ENCODE measurements at places on chromosomes 12 and 14.

DNA sequence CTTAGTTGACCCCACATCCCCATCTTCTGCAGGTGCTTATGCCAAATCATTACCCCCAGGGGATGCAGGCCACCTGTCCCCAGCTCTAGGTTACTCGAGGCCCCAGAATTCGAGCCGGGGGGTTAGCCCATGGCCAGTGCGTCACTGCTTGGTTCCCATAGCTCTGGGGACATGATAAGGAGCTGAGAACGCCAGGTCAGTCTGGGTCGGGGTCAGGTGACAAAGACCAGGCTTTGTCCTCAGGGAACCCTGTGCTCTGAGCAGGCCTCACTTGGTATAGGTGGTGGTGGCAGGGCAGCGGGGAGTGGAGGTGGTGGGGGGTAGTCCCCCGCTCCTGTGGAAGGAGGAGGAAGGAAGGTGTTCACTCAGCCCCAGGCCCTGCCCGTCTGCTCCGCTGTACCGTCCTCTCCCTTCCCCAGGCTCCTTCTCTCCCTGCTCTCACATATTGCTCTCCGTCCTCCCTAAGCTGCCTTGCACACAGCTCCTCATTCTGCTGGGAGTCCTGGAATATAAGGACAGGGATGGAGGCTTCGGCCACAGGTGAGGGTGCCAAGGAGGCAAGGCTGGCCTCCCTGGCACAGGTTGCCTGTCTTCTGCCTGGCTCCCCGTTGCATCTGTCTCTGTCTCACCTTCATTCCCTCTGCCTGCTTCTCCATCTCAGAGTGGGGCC is 2.0 kb upstream of the MYH6 start:
- no peak for DNase-seq

DNA sequence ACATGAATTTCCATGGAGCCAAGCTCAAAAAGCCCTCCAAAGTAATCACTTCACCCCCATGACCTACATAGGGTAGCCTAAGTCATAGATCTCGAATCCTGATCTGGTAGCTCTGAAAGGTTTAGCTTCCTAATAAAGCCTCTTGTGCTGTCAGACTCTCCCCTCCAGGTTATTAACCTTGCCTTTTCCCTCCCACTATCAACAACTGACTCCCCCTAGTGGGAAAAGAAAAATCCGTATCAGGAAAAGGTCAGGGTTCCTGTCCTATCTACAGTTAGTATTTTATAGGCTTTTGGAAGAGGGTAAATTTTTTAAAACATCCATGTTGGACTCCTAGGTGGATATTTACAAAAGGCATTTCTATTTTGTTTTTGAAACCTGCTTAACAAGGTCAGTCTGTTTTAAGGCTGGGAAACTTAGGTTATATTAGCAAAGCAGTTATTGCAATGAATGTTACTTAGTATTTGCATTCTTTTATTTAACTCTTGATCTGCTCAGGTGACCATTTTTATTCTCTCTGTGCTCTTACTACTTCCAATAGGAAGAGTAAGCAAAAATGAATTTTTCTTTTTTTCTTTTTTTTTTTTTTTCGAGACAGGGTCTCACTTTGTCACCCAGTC is 8.0 kb downstream of the YY1 start:
- DNase-seq, result no peak

GRCh38 chr14:35406506-35407305 is 2.2 kb upstream of the NFKBIA start:
- no peak for DNase-seq

DNA sequence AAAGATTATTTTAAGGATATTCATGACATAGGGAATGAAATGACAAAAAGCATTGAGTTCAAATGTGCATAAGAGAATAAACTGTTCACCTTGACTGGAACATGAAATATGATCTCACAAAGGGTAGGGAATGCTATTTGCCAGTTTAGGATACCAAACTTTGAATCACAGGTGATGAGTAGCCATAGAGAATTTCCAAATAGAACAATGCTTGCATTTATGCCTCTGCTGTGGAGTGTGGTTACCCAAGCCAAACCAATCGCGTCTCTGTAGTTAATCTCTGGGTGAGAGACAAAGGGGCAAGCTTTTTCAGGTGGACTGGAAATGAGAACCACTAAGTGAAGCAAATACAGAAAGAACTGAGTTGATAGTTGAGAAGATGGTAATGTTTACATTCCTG is 371.1 kb upstream of the RPL10L start:
- no peak for DNase-seq

DNA sequence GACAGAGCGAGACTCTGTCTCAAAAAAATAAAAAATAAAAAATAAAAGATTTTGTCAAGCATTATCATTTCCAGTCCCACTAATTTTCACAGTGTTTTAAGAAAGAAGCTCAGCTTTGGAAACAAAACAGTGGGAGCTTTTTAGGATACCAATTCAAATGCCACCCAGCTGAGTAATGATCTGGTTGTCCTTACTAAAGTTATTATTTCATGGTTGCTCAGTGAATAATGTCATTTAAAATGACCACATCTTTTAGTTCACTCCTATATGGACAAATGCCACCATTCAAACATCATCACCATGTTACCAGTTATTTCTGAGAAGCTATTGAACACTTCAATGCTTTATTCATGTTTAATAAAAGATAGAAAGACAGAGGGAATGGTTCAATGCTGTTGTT is 365.0 kb downstream of the CCER1 start:
- no peak for DNase-seq

DNA sequence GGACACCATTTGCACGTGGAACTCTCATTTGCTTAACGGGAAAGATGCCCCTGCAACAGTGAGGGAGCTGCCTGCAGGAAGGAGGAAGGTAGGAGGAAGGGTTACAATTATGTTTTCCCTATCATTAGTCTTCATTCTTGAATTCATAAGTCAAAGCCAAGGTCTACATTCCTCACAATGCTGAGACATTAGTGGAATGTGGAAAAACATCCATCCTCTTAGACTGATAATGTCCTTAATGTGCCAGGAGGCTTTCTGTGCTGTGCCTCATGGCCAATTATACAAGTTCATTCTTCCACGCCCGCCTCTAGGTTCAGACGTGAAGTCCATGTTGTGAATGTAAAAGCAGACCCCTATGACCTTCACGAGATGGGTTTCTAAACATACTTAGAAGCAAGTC is 1212.4 kb upstream of the TMEM132C start:
- no peak for DNase-seq
